ENCODE measurements at places on chromosomes 1 and 21. TPM values are rescaled to one million over a fixed set of nuclear protein-coding genes. Genes with fewer than 3 reads are reported as not detected.

The SELL gene
- total RNA-seq: 48.5 TPM

GRCh38 chr1:1024771-1025699 is 5.1 kb downstream of the AGRN start:
- DNase-seq: no peak
- H3K4me1 ChIP-seq: peaks cover 9% of the 10 kb centered on the region
- H3K4me3 ChIP-seq: no peak overlapping the region
- H3K27me3 ChIP-seq: no peaks in the 10 kb centered on the region
- no peak overlapping the region for H3K27ac ChIP-seq
- H3K36me3 ChIP-seq: no peaks in the 10 kb centered on the region

DNA sequence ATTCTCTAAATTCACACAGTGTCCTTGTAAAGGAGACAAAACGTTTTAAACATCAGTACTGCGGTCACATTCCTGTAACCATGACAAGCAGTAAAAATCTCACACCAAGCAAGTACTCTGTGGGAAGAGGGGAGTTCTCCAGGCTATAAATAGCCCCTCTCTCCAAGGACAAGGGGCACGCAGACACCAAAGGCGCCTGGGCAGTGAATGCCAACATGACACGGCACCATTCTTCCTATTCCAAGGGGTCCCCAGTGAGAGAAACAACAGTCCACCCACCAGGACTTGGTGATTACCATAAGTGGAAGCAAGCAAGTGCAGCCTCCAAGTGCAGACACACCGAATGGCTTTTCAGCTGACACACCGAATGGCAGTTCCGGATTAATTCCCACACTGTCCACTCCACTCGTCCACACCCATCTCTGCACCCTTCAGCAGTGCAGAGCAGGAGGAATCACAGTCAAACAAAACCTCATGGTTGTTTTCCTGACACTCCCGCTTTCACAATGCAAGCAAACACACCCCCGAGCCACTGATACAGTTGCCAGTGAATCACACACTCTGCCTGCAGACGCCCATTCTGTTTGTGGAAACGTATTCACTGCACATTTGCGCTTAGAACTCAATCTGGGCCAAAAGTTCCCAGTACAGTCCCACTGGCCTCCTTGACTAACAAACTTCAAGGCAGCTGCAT is 1.8 kb downstream of the PTTG1IP start:
- H3K4me3 ChIP-seq: peak overlapping the region; percentile 67
- peak overlapping the region; percentile 69 for H3K27ac ChIP-seq
- H3K36me3 ChIP-seq: no peaks in the 10 kb centered on the region

The CD1D gene
- total RNA-seq: not detected

- no peak overlapping the region for H3K27ac ChIP-seq
- no peak for DNase-seq
- H3K4me3 ChIP-seq: peak overlapping the region; percentile 66
- H3K27me3 ChIP-seq: no peaks in the 10 kb centered on the region
- no peaks in the 10 kb centered on the region for H3K36me3 ChIP-seq
These were observed 1.7 kb downstream of the SPSB1 start for GRCh38 chr1:9294405-9294773.

- H3K4me3 ChIP-seq: peak overlapping the region; percentile 88
- peak overlapping the region; percentile 85 for H3K27ac ChIP-seq
- H3K27me3 ChIP-seq: no peaks in the 10 kb centered on the region
- no peaks in the 10 kb centered on the region for H3K36me3 ChIP-seq
- peaks cover 20% of the 10 kb centered on the region for H3K4me1 ChIP-seq
These were observed 453 bp downstream of the DRAM2 start for GRCh38 chr1:111139324-111139955.

The DPT gene
- total RNA-seq: not detected

DNA sequence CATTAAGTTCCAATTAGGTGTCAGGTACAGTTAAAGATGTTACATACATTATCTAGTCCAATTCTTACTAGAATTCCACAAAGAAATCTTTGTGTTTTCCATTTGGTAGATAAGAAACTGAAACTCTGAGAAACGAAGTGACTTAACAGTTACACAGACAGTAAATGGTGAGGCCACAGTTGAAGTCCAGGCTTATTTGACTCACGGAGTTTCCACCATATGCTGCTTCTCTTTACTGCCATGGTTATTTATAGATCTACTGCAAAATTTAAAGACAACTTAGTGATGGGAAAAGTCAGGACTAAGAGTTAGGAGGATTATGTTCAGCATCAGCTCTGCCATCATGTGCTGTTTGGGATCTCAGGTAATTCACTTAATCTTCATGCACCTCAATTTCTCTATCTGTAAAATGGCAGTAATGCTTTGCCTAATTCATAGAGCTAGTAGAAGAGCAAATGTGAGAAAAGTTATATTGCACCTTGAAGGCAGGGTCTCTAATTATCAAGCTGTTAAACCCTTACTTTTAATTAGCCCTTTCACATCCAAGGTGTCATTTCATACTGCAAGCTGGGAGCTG is 26.2 kb upstream of the SAMSN1 start:
- H3K36me3 ChIP-seq: no peaks in the 10 kb centered on the region
- no peaks in the 10 kb centered on the region for H3K4me1 ChIP-seq
- no peak overlapping the region for H3K27ac ChIP-seq
- H3K27me3 ChIP-seq: no peaks in the 10 kb centered on the region
- no peak for DNase-seq

- H3K36me3 ChIP-seq: no peaks in the 10 kb centered on the region
- no peak for DNase-seq
- no peaks in the 10 kb centered on the region for H3K27me3 ChIP-seq
These were observed 45.3 kb upstream of the EDN2 start for GRCh38 chr1:41529621-41530395.

The PCBP3 gene
- 0.31 TPM for total RNA-seq

The WNT2B gene
- total RNA-seq: 0.13 TPM

DNA sequence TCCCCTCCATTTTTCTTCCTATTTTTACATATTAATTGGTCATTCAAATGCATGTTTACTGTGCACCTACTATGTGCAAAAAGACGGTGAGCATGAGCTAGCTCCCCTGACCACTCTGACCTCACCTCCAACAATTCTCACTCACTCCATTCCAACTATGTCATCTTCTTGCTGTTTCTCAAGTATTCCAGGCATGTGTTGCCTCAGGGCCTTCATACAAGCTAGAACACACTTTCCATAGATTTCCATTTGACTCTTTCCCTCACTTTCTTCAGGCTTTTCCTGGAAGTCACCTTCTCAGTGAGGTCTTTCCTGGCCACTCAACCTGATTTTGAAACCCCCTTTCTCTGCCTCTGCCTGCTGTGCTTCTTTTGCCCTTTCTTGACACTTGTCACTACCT is 32.6 kb downstream of the CHIA start:
- no peaks in the 10 kb centered on the region for H3K27me3 ChIP-seq
- DNase-seq: no peak
- H3K4me3 ChIP-seq: no peak overlapping the region
- H3K27ac ChIP-seq: no peak overlapping the region

GRCh38 chr1:117653732-117654492 is 48.1 kb downstream of the TENT5C start:
- H3K4me1 ChIP-seq: peaks cover 88% of the 10 kb centered on the region
- no peak for DNase-seq
- peak overlapping the region; percentile 3 for H3K4me3 ChIP-seq
- H3K36me3 ChIP-seq: no peaks in the 10 kb centered on the region
- no peak overlapping the region for H3K27ac ChIP-seq

GRCh38 chr1:33388805-33389771 is 41.8 kb downstream of the PHC2 start:
- H3K27ac ChIP-seq: no peak overlapping the region
- no peaks in the 10 kb centered on the region for H3K36me3 ChIP-seq
- no peaks in the 10 kb centered on the region for H3K27me3 ChIP-seq
- no peaks in the 10 kb centered on the region for H3K4me1 ChIP-seq

DNA sequence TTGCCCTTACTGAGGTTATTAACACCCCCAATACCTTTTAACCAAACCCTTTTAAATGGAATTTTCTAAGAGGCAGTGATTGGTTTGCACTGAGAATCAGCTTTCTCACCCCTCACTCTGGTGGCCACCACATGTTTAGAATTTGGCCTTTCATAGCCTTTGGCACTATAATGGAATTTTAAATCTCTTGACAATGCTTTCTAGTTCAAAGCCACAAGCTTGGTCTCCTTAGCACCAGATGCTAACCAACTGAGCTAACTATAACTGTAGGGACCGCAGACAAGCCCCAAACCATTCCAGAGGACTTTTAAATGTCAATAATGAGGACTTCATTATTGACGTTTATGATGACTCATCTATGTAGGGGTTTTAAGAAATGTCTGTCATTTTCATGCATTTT is 238.7 kb upstream of the SNX7 start:
- H3K4me1 ChIP-seq: no peaks in the 10 kb centered on the region
- no peak overlapping the region for H3K4me3 ChIP-seq
- DNase-seq: no peak
- no peak overlapping the region for H3K27ac ChIP-seq

The KRTAP7-1 gene
- not detected for total RNA-seq

DNA sequence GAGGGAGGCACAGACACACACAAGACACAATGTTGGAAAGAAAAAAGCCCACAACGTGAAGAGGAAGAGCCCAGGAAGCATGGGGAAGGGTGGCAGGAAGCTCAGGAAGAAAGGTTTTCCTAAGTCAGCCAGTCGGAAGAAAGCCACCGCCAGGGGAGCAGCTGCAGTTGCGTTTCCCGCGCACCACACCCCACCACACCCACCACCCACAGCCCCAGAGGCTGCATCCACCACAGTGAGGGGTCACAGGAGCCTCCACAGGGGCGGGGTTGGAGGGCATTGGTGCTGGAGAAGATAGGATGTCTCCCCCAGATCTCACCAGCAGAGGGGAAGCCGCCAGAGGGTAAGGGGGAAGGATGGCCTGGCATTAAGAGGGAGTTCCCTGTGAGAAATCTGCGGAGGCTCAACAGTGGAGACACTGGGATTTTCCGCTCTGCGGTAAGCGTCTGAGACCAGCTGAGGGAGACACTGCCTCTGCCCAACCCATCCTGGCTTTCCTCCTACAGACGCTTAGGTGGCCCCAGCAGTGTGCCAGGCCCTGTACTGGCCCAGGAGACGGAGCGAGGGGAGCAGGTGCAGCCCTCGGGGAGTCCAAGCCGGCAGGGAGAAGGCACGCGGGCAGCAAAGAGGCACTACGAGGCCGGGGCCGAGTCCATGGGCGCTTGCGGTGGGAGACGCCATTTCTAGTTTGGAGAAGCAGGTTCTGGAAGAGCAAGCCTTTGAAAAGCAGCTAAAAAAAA is 19.8 kb downstream of the PGLYRP3 start:
- no peak overlapping the region for H3K27ac ChIP-seq
- H3K4me1 ChIP-seq: peaks cover 9% of the 10 kb centered on the region
- no peak overlapping the region for H3K4me3 ChIP-seq
- no peaks in the 10 kb centered on the region for H3K36me3 ChIP-seq
- no peaks in the 10 kb centered on the region for H3K27me3 ChIP-seq

- H3K4me3 ChIP-seq: no peak overlapping the region
- H3K36me3 ChIP-seq: no peaks in the 10 kb centered on the region
- no peak overlapping the region for H3K27ac ChIP-seq
These were observed 414.6 kb downstream of the LMO4 start for GRCh38 chr1:87743256-87743655.
